ENCODE measurements at places on chromosomes 7 and 10. TPM values are rescaled to one million over a fixed set of nuclear protein-coding genes. Genes with fewer than 3 reads are reported as not detected.

FFAR4 gene
- total RNA-seq, result 1.3 TPM

ELFN1 gene
- 0.85 TPM for total RNA-seq

GRCh38 chr7:133510326-133511055 is 257.6 kb downstream of the EXOC4 start:
- DNase-seq, result no peak

GRCh38 chr7:105808703-105809590 is 67.5 kb downstream of the ATXN7L1 start:
- DNase-seq, result no peak

MRC1 gene
- total RNA-seq, result 62.6 TPM

DNA sequence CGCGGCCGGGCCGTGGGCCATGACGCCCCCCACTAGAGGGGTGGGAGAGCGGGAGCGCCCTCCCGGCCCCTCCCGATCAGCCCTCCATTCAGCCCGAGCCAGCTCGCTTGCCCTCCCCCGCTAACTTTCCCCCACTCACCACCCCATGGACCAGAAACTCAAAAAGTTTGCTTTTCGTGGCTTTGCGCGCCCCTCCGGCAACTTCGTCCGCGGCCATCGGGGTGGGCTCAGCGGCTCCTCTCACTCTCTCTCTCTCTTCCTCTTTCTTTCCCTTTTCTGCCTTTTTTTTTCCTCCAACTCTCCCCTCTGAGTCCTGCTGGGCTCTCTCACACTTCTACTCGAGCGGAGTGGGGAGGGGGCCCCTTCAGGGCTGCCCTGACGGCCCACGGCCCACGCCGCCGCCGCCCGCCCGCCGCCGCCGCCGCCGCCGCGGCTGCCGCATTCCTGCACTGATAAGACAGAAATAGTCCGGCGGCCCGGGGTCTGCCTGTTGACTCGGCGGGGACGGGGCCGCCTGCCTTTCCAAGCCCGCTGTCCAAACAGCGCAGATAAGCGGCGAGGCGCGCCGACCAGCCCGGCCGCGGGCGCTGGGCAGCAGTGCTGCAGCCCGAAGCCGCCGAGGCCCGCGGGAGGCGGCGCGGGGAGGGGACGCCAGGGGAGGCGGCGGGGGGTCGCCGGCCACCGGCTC is at the start of gene SMARCD3:
TSS of gene SMARCD3 (minus strand) at position 349 of the 688 bp plus-strand sequence. CDS start at position 217, 132 bp downstream.
- DNase-seq, result no peak

GRCh38 chr7:16590424-16590823 is 55.1 kb downstream of the ANKMY2 start:
- DNase-seq, result no peak

- DNase-seq, result no peak
Observed at GRCh38 chr10:127046975-127047877, 142.0 kb downstream of the DOCK1 start.

DNA sequence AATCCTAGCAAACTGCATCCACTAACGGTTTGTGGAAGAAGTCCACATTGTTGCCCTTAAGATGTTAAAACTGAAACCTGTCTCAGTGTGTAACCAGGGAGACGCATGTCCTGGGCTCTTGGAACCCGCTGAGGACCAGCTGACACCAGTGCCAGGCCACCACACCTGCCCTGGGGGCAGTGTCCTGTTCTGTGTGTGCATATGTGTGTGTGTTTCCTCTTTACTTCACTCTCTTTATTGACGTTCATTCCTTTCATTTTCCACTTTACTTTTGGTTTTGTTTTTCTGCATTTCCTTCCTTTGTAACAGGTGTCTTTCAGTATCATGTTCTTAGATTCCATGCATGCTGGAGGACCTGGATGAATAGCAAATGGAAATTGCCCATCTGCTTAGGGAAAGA is 83.8 kb downstream of the TEX36 start:
- DNase-seq, result no peak

- DNase-seq, result no peak
Observed at GRCh38 chr10:122348512-122348911, 26.0 kb upstream of the PLEKHA1 start.

DNA sequence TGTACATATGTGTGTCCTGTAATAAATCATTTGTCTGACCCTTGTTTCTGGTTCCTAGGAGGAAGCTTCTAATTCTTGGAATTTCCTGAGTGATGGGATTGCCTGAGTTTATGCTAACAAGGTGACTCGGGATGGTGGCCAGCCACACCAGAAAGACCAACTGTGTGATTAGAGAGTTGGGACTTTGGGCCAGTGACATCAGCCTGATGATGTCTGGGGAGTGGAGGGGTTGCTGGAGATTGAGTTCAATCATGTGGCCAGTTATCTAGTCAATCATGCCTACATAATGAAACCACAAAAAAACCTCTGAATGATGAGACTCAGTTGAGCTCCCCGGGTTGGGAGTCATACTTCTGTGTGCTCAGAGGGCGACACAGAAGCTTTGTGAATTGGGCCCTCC is 23.5 kb upstream of the CARD11 start:
- DNase-seq, result no peak

- DNase-seq, result no peak
Observed at GRCh38 chr7:104530251-104530650, 201.8 kb downstream of the LHFPL3 start.

DNA sequence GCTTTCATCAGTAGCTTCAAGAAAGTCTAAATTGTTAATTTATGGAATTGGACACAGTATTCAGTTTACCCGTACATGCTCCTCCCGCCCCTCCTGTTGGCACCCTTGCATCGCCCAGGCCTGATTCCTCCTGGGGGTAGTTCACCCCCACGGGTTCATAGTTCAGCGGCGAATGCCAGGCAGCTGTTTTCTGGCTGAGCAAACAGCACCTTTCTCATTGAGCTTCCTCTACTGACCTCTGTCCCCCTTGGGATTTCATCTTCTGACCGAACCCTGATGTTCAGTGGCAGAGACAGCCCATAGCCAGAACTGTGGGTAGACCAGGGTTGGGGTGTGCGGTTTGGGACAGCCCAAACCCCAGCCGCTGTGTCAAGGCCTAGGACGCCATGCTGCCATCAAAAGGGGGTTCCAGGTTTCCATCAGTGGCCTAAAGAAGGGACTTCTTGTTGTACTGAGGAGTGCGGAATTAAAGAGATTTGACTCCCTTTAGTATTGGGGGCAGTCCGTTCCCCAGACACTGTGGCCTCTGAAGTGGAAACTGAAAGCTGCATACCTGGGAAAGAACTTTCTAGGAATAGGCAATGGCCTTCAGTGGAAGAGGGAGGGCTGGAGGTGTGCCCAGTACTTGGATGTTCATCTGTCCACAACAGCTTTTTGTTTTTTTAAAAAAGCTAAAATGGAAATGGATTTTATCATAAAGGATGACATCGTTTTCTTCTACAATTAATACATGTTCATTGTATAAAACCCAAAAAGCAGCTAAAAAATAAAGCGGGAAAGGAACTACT is 19.0 kb downstream of the MDH2 start:
- DNase-seq, result no peak

GRCh38 chr7:78370936-78371335 is 572.4 kb downstream of the PHTF2 start:
- no peak for DNase-seq

WDFY4 gene
- 10.0 TPM for total RNA-seq

GRCh38 chr7:103065667-103066066 is 8.9 kb downstream of the FBXL13 start:
- no peak for DNase-seq

- DNase-seq, result no peak
Observed at GRCh38 chr10:10774416-10774815, 243.3 kb upstream of the CELF2 start.

- no peak for DNase-seq
Observed at GRCh38 chr10:74194545-74194944, 43.5 kb downstream of the ADK start.

KLF14 gene
- total RNA-seq, result not detected

DNA sequence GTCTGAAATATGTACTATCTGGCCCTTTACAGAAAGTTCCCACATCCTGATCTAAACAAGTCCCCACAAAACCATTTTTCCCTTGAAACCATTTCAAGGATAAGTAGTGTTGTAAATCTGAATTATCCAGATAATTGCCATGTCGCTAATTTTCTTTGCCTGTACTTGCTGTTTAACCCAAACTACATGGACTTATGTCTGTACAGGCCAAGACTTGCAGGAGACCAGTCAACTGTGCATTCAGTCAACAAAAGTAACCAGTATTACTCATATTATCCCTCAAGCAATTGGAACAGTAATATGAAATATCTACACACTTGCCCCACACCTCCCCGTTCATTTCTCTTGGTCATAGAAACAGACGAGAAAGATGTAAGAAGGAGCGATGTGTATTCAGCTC is 347.8 kb upstream of the NFE2L3 start:
- no peak for DNase-seq

PAX4 gene
- not detected for total RNA-seq

- DNase-seq, result no peak
Observed at GRCh38 chr7:155918720-155919390, 106.6 kb upstream of the SHH start.

- no peak for DNase-seq
Observed at GRCh38 chr10:65754112-65754511, 1171.7 kb upstream of the LRRTM3 start.

GRCh38 chr7:108581655-108582491 is 12.2 kb downstream of the DNAJB9 start:
- DNase-seq, result no peak

ANKRD7 gene
- 0.68 TPM for total RNA-seq

SKIDA1 gene
- total RNA-seq, result 5.3 TPM

DNA sequence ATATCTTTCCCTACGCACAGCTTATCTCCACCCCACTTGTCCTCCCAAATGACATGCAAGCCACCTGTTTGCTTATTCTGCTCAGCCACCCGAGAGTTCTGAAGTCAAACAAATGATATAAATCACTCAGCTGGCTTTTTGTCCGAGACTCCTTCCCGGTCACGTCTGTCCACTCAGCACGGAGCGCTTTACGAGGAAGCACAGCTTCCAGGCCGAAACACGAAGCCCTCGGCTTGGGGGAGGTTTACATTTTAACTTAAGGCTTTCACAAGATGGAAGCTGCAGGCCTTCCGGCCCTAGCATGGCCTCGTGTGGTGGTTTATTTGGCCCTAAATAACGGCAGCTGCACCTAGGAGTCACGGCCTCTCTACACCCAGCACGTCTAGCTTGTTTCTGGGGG is 60.1 kb upstream of the GNA12 start:
- no peak for DNase-seq

GRCh38 chr7:27245798-27246691 is 3.4 kb downstream of the EVX1 start:
- DNase-seq, result no peak

GRCh38 chr7:152925412-152926147 is 166.0 kb downstream of the ACTR3B start:
- DNase-seq, result no peak

DNA sequence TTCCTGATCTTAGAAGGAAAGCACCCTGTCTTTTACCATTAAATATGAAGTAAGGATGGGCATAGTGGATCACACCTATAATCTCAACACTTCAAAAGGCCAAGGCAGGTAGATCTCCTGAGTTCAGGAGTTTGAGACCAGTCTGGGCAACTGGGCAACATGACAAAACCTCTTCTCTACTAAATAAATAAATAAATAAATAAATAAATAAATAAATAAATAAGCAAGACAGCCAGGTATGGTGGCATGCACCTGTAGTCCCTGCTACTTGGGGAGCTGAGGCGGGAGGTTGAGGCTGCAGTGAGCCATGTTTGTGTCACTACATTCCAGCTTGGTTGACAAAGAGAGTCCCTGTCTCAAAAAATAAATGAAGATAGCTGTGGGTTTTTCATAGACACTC is 313.1 kb downstream of the RPS24 start:
- no peak for DNase-seq

DNA sequence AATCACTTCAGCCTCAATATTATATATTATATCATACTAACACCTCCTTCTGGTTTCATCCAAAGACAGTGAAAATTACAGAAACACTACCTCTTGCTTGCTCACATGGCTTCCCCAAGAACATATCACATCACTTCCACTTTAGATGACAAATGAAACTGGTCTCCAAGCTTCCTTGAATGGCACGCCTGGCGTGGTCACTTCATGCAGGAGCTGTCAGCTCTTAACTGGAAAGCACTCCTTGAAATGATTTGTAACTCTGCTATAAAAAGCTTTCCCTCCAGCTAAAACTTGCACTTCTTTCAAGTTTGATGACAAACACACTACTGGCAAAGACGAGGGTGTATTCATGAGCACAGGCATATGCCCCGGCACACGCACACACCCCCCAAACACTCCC is 84.1 kb upstream of the INHBA start:
- DNase-seq, result no peak

DNA sequence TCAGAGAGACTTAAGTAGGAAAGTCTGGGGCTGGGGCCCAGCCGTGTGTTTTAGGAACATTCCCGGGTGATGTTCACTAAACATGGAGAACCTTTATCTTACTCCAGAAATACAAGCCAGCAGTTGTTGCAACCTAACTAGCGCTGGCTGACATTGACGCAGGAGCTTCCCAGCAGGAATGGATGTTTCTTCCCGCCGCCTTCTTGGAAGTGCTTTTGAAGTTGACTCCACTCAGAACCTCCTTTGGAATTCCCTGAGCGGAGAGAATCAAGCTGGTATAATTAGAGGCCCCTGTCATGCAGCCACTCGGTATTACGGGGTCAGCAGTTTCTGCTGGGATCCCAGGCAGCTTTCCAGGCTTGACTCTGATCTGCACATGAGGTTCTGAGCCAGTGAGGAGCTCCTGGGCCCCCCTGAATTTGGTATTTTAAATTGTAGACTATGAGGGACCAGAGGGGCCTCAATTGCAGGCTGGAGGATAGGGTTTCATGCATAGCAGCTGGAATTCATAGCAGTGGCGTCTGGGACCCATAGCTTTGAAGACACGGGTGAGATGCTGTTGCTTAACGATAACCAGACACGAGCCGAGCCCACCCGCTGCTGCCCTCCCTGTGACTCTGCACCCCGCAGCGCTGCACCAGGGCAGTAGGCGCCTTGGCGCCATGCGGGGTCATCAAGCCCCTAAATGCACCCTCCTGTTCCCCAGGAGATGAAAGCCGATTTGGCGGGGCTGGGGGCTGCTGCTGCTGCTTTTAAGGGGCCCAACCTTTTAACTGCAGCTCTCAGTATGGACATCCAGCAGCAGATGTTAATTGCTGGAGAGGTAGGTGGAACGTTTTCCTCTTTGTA is 61.8 kb downstream of the EEPD1 start:
- DNase-seq, result no peak

DNA sequence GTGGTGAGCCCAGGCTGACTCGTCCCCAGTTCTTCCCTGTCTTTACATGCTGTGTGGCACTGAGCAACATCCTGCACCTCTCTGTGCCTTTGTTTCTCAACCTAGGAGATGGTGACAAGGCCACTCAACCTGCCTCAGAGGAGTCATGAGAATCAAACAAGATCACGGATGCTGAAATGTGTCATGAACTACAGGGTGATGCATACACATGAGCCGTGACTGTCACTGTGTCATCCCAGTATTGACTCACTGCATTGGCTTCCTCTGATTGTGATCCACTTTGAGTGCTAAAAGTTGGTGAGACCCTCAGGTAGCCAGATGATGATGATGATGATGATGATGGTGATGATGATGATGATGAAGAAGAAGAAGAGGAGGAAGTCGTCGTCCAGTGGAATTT is 11.5 kb downstream of the C10orf71 start:
- no peak for DNase-seq
